D721Med (cell line): ENCODE measurements at places on chromosomes 7 and 10.

DNA sequence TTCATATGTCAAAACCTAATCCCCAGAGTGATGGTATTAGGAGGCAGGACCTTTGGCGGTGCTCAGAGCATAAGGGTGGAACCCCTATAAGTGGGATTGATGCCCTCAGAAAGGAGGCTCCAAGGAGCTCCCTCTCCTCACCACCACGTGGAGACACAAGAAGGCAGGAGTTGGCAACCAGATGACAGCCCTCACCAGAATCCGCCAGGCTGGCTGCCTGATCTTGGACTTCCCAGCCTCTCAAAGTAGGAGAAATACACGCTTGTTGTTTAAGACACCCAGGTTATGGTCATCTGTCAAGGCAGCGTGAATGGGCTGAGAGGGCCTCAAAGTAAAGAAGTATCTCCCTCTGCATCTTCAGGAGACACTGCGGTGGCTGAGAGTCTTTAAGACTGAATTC, 187.7 kb downstream of the TNS3 start:
- no peak for DNase-seq

DNA sequence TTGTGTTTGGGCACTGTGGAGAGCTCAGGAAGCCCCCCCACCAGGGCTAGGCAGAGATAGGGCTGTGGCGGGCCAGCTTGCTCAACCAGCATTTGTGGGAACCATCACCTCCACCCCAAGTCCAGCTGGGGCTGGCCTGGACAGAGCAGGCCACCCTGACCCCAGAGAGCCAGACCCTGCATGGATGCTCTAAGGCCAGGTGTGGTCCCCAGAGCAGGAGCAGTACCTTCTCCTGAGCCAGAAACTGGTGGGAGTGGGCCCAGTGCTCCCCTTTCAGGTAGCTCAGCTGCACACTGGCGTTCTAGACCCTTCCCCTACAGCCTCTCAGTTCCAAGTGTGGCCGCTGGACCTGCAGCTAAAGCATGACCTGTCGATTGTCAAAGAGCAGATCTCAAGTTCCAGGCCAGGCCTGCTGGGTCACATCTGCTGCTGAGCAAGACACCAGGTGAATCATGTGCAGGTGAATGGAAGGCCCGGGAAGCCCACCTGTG, 57.2 kb downstream of the RASGEF1A start:
- no peak for DNase-seq

- no peak for DNase-seq
Measured at GRCh38 chr10:117444497-117445040, 69.3 kb upstream of the PDZD8 start.

DNA sequence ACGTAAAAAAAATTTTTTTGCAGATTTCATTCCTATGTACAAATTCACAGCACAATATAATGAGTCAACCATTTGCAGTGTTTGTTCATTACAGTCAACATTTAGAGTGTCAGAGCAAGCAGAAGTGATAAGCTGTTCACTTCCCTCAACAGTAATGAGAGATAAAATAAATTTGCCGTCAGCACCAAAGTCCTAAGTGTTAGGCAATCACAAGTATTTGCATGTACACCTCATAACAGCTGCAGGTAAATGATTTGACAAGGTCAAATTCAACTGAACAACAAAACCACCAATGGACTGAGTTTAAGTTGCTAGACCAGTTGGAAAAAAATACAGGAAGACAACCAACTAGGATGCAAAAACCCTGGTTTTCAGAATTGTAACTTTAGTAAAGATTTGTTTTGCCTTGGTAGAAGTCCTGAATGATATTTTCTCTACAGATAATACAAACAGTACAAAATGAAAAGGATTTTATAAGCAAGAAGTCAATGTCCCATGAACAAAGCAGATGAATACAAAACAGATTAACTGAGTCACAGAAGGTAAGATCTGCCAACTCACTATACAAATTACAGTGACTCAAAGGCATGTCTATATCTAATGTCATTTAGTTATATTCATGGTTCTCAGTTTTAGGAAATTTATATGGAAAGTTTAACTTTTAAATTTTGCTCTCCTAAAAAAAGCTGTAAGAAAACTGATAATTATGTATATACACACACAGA, 10.4 kb downstream of the RAPGEF5 start:
- no peak for DNase-seq

GRCh38 chr7:36613031-36613614, 111.2 kb downstream of the AOAH start:
- DNase-seq = no peak
